ENCODE measurements at places on chromosomes 5 and 9.

DNA sequence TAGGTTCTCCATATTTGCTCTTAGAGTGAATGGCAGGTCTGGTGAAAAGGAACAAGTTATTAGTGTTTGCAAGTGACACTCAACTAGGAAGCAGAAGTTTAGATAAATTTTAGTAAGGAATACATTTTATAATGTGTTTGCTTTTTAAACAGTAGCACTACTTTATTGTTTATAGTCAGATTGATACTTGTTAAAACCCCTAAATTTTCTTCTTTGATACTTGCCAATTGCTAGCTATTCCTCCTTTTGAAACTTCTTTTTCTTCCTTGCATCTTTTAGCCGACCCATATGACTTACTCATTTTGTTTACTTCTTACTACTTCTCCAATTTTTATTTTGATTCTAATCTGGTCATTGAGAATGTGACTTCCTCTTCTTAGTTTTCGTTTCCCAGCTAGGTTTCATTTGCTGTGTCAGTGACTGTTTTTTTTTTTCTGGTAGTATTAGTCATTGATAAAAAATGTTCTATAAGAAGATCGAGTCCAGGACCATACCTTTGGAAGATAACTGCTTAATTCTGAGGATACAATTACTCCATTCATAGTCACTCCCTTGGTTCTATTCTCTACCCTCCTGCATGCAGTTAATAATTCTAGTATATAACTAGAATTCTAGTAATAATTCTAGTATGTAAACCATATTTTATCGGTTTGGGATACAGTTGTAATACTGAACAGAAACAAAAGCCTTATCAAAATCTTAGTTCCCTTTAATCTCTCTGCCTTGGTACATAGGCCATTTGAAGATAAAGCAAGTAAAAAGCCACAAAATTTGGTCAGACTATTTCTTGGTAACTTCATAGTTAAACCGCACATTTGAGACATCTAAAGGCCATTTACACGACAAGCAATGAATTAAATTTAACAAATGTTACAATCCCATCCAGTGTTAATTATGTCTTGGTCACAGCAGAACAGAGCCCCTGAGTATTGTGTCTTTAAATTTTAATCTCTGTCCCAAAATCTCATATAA lies 2.8 kb upstream of the RICTOR start:
- peak; percentile 84 for DNase-seq

DNA sequence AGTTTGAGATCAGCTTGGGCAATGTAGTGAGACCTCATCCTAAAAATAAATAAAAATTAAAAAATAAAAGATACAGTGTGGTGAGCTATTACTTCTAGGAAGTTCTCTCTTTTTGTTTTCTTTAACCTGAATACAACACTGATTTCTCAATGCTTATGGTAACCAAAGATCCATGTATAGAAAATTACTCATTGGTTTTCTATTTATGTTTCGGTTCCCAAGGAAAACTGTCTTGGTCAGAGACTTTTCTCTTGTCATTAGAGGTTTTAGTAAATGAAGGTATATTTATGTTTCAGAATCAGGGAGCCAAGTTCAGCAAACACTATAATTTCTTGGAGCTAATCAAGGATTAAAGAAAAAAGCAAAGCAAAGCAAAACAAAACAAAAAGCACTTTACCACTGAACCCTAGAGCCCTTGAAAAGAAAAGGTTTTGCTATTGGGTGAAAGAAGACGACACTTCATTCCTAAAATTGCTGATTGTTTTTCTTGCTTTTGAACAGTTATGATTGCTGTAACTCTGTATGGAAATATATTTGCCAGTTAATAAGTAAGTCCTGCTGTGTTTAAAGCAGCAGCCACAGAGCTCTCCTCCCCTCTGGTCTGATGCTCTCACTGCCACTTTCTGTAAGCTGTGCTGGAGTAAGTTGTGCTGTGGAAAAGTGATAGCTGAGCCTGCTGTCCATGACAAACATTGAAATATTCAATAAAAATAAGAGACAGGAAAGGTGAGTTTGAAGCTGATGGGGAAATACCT lies 298.2 kb downstream of the CD180 start:
- no peak for DNase-seq

- no peak for DNase-seq
Observed at GRCh38 chr9:13715430-13715829, 435.9 kb upstream of the MPDZ start.

GRCh38 chr5:81068063-81068462 lies 107.9 kb downstream of the RASGRF2 start:
- no peak for DNase-seq

DNA sequence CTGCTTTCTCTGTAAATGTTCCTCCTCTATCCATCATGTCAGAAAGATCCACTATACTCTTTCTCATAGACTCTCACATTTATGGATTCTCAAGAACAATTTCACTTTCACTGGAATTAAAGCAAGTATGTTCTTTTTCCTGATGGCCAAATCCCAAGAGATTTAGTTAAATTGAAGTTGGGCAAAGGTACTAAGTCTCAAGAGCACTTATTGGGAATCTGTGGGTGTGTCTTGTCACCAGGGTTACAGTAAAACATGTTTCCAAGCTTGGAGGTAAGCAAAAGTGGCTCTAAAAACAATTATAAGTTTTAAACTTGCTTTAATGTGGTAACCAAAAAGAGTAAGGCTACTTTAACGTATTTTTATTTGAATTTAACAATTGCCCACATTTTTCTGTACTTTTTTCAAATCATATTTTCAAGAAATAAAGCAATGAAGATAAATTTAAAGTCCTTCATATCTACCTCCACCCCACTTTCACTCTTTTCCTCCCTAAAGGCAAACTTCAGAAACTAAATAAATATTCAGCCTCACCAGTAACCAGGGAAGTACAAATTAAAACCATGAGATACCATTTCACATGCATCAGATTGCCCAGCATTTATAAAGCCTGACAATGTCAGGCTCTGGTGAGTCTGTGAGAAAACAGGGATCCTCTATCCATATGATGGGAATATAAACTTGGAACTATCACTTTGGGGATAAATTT lies 387.4 kb downstream of the CETN3 start:
- DNase-seq: no peak

- DNase-seq: no peak
Observed at GRCh38 chr9:19516348-19516747, 107.5 kb downstream of the ACER2 start.

DNA sequence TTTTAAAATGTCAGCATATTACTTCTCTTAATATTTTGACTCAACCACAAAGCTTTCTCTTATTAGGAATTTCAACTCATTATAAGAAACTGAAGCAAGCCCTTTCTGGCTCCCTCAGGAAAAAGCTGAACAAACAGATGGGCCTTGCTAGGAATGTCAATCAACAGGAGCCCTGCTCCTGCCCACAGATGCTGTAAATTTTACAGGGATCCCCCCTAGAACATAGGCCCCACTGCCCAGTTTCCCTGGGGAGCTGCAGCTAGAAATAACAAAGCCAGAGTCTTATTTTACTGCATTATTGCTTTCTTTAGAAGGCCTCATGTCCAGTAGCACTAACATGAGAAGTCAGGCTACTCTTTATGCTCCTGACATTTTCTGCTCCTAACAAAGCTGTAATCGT lies 103.8 kb downstream of the PCSK1 start:
- DNase-seq: no peak

- DNase-seq: no peak
Observed at GRCh38 chr5:134125039-134126015, 10.8 kb downstream of the TCF7 start.

DNA sequence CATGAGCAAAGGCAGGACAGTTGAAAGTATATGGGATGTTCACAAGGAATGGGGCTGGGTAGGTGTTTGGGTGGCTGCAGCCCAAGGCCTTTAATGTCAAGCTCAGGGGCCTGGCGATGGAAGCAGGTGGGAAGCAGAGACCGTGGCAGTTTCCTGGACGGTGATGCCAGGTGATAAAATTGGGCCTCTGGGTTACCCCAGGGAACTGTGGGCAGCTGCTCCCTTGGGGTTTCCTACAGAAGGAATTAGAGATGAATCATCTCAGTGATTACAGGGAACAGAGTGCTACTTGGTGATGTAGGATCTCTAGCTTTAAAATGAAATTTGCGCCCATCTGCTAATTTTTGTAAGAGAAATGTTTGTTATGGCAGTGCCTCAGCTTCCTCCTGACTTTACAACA lies 39.2 kb downstream of the TSTD2 start:
- no peak for DNase-seq

DNA sequence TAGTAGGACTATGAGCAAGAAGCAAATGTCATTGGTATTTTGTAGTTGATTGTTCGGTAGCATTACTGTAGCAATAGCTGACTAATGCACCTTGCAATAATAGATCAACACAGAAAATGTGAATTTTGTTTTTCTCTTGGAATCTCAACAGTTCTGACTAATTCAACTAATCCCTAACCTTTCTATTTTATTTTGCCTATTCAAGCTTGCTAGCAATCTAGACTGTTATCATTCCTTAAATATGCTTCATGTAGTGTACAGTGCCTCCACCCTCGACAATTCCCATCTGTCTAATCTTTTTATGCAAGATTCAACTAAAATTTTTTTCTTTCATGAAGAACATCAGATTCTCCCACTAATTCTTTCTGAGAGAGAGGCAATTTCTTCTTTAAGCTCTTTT lies 570.6 kb downstream of the PDE4D start:
- no peak for DNase-seq

GRCh38 chr9:93052791-93053540 lies 5.5 kb upstream of the SUSD3 start:
- no peak for DNase-seq

GRCh38 chr5:25286319-25286718 lies 641.5 kb upstream of the CDH10 start:
- DNase-seq: no peak

GRCh38 chr5:177303121-177303924 lies at the start of the genes PRELID1 and RAB24:
Gene PRELID1, plus strand, starts transcription at chr5:177303799. Its CDS starts 187 bp downstream, at chr5:177303986.
Gene RAB24, minus strand, starts transcription at chr5:177303719. Its CDS starts 431 bp downstream, at chr5:177303288.
- peak; percentile 96 for DNase-seq

DNA sequence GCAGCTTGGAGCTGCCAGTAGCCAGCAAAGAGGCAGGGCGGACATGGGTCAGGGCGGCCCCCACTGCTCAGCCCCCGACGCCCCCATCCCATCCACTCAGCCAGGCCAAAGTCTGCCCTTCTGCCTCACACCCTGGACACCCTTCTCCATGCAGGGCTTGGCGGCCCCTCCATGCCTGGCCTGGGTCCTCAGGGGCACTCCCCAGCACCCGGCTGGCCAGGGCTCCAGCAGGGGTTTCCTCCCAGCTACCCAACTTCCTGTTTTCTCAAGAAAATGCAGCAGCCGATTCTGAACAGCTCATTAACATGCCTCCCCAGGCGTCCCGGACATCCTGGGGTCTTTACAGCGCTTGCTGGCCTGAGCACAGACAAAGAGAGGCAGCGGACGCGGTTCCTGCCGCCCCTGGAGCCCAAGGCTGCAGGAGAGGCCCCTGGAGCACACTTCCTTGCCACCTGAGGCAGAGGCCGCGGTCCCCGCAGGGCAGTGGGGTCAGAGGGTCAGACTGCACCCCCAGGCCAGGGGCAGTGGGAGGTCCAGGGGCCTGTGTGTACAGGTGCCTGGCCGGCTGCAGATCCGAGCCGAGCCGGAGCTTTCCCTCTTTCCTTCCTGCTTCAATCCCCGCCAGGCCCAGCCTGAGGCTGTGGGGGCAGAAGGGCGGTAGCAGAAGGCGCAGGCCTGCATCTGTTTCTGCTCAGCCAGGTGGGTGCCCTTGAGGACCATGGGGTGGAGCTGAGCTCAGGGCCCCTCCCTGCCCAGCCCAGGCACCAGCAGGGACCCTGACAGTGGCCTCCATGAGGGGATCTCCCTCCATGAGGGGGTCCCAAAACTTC lies 18.7 kb upstream of the NRARP start:
- peak; percentile 44 for DNase-seq

DNA sequence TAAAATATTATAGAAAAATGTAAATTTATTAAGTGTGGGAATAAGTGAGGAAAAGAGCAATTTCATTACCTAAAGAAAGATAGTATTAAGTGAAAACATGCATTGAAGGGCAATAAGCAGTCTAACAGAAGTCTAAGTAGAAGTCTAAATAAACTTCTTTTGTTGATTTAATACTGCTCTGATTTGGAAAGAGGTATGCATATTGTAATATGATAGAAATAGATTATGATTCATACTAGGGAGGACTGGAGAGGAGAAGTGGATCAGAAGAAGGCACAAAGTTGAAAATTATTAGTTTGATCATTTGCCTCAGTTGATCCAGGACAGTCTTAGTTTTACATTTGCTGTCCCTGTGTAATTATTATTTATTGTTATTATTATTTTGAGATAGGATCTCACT lies 6.6 kb upstream of the ERBIN start:
- peak; percentile 46 for DNase-seq

DNA sequence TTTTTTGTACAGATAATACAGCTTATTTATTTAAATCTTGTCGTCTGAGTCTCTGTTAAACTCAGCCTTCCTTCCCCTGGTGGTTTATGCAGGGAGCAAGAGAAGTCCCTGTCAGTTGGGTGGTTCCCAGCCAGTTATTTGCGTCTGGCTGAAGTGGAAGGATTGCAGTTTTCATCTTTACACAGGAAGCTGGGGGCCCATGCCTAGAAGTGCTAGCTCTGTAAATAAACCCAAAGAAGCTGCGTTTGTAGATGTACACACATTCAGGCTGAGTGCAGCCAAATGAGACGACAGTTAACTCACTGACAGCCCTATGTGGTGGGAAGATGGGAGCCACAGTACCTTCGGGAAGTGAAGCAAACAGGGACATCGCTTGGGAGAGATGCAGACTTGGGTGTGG lies 122.1 kb downstream of the SAXO1 start:
- DNase-seq: no peak

- DNase-seq: no peak
Observed at GRCh38 chr5:135339189-135339588, 59.8 kb downstream of the MACROH2A1 start.

DNA sequence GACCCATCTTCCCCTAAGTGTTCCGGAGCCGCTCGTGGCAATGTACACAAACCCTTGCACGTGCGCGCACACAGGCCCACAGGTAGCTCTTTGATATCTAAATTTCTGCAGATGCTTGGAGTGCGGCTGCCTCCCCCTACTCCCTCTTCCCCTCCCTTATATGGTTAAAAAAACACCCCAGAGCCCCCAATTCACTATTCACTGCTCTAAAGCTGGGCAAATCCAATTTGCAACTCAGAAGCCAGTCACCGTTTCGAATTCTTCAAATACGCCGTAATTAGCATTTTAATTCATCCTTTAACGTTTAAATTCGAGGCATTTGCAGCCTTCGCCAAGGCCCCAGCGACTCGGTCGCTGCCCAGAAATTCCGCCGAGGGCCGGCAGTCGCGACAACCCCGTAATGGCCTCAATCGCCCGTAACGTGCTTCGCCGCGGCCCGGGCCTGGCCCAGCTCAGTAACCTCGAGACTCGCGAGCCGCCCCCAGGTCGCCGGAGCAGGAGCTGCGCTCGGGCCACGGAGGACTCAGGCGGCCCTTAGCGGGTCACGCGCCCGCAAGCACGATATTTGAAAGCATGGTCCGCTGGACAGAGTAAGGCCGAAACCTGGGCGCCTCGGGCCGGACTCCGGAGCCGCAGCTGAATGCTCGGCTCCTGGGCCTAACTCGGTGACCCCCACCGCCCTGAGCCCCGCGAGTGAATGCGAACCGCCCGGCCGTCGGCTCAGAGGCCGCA lies 1.3 kb downstream of the IRX2 start:
- DNase-seq: no peak

Data from suppressor macrophage (primary cell).